CD8-positive, alpha-beta T cell (primary cell): ENCODE measurements at places on chromosomes 6 and 20.

- DNase-seq: peak; percentile 49
These were observed at the start of gene PTK7 for GRCh38 chr6:43075670-43076463. Gene PTK7 (plus strand): TSS chr6:43076314. CDS start chr6:43076489, 175 bp downstream.

GRCh38 chr6:14732844-14733757 is 512.8 kb upstream of the JARID2 start:
- peak; percentile 16 for DNase-seq

GRCh38 chr6:56995347-56995902 is 40.5 kb downstream of the BEND6 start:
- no peak for DNase-seq

GRCh38 chr6:961407-961960 is 268.5 kb upstream of the EXOC2 start:
- DNase-seq: no peak

DNA sequence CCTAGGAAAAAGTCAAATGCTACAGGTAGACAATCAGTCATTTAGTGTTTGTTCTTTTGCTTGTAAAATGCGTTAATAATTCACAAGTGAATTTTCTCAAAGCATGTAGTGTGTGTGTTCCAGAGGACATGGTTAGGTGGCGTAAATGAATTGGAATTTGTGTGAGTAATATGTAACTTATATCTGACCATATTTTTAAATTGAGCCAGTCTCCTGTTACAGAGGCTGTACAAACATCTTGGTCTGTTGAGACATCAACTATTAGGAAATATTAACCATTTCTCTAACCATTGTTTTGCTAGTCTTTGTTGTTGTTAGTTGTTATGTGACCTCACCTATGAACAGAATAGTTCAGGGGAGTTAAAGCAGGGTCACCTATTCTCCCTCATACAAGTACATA is 22.7 kb downstream of the MCM8 start:
- no peak for DNase-seq

DNA sequence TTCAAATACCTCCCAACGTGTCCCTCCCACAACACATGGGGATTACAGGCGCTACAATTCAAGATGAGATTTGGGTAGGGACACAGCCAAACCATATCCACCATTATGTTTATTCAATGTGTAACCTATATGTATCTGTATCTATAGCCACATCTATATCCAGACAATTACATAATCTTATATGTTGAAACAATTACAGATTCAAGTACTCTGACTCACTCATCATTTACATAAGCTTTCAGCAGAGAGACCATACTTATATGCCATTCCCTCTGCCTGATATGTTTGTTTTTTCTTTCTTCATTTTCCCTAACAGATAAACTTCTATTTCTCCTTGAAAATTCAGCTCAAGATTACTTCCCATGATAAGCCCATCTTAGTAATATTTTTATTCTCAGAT is 163.6 kb downstream of the LAMA2 start:
- DNase-seq: no peak

DNA sequence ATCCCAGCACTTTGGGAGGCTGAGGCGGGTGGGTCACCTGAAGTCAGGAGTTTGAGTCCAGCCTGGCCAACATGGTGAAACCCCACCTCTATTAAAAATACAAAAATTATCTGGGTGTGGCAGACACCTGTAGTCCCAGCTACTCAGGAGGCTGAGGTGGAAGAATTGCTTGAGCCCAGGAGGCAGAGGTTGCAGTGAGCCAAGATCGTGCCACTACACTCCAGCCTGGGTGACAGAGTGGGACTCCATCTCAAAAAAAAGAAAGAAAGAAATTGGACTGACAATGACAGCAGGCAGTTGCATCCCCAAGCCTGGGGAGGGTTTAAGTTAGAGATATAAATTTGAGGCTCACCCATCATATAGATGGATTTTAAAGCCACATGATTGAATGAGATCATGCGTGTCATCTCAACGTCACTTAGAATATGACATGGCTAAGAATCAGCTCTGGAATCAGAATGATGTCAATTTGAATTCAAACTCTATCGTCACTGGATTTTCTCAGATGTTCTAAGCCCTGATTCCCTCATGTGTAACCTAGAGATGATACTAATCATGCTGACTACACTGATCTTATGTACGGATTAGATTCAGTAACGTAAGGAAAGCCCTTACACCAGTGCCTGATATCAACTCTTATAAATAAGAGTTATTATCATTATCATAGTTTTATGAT is 534.0 kb upstream of the JARID2 start:
- no peak for DNase-seq

DNA sequence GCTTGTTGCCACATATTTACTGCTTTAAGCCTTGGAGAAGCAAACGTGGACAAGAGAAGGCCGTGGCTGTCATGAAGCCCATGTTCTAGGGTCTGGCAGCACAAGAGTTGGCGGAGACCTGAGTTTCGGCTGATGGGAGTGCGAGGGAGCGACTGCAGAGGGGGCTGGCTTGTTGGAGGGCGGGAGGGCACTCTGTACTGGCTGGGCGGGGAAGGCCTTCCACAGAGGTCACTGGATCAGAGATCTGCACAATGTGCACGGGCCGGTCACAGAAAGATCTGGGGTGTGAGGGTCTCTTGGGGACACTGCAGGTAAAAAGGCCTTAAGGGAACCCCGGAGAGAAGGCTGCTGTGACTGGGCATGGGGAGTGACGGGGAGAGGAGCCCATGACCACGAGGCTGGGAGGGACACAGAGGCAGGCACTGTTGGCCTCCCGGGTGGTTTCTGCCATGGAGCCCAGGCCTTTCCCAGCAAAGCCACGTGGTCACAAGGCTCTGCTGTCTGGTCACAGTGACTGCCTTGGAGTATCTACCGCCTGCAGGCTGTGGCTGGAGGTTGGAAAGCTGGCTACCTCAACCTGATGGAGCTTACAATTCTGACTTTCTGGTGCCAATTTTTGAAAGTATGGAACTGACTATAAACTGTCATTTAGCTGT is 23.8 kb downstream of the FOXC1 start:
- DNase-seq: no peak

- no peak for DNase-seq
These were observed 118.3 kb downstream of the KCNQ5 start for GRCh38 chr6:72740135-72740534.

- no peak for DNase-seq
These were observed 160.1 kb upstream of the C6orf118 start for GRCh38 chr6:165469483-165469882.

GRCh38 chr6:160426136-160426535 is 78.0 kb downstream of the SLC22A3 start:
- no peak for DNase-seq

GRCh38 chr6:169752074-169752623 is 727 bp downstream of the ERMARD start:
- no peak for DNase-seq

- DNase-seq: no peak
These were observed 63.0 kb downstream of the ITCH start for GRCh38 chr20:34426026-34426425.

- peak; percentile 69 for DNase-seq
These were observed 87.2 kb downstream of the FKBP5 start for GRCh38 chr6:35601331-35602132.

DNA sequence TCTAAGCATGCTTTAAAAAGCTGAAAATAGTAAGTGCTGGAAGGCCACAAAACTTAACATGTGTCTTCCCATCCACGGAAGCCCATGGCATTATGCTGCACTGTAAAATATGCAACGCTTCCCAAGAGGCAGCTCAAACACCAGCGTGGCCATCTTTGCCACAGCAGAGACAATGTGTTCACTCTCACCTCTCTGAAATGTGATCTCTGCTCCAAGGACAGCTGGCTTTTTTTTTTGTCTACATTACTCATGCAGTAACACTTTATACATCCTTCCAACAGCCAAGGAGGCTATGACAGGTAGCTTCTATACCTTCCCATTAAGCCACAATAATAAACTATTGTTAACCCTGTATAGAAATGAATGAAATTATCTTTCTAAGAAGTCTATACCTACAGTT is 49.2 kb downstream of the BLOC1S5 start:
- DNase-seq: no peak

DNA sequence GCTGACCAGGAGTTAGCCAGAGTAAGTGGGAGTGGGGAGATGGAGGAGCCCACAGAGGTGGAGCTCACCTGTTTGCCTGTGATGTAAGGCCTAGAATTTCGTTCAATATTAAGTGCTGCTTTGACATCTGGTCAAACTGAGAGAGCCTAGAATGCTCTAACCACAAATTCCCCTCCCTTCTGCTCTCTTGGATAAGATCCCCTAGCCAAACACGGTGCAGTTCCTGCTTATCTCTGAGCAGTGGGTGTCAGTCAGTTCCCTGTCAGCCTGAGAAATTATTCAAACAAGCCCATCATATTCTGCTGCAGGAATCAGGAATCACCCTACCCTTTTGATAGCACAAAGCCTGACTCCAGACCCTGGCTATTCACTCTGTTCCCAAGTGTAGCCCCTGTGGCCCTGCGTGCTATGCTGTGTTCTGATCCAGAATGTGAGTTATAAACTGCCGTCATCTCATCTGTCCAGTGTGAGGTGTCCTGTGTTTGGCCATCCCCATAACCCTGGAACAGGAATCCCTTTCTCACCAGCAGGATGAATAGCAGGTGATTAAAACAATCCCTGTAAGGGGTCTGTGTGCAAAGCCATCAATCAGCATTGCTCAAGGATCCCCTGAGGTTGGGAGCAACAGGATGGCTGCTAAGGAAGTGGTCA is 31.8 kb upstream of the ZNF133 start:
- no peak for DNase-seq

DNA sequence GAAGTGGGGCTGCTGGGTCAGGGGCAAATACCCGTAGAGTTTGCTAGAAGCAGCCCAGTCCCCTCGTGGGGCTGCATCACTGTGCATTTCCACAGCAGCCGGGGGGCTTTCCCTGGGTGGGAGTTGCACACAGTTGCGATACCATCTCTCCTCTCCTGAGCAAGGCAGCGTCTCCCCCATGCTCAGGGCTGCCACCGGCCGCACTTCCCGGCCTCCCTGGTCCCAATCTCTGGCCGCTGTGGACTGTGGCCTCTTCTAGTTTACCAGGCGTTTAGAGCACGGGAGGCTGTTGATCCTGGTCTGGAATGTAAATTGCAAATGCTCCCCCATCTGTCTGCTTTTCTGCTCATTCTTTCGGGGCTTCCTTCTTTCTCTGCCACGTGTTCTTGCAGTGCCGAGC is 31.1 kb downstream of the OSBPL2 start:
- no peak for DNase-seq
